ENCODE measurements at places on chromosomes 5 and 9.

- peak; percentile 73 for DNase-seq
Measured at GRCh38 chr9:81686614-81687520, 2.5 kb downstream of the TLE1 start.

DNA sequence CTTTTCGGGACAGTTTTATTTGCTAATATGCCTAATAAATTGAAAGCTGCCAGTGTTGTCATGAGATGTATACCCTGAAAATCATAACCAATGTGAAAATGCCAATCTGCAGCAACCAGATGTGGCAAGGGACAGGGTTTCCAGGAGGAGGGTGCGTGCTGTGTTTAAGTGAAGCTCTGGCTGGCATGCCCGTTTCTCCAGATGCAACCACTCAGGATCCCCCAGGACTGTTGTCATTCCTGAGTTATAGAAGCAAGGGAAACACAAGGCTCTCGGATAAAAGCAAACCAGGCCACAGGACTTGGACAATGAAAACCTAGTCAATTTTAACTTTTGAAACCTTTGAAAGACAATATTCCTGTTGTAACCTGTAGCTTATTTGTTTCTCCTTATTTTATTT lies 360.2 kb downstream of the SLIT3 start:
- no peak for DNase-seq

- DNase-seq = no peak
Measured at GRCh38 chr5:174733091-174733690, 8.8 kb downstream of the MSX2 start.

- no peak for DNase-seq
Measured at GRCh38 chr5:81286059-81286617, 15.2 kb upstream of the ZCCHC9 start.

DNA sequence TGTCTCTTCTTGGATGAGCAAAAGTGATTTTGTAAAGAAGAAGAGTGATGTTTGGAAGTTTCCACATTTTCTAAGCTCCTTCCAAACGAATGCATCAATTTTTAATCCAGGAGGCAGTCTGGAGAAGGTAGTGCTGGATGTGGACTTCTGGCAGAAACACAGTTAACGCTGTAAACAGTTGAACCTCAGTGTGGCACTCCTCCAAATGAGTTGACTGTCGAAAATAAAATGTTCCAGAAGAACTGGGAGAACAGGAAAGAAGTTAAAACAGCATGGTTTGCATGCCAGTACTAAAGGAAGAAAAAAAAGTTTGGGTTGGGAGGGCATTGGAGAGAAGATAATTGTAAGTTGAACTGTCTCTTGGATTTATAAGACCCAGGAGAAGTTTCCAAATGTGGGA lies 6.5 kb downstream of the ZNF462 start:
- no peak for DNase-seq

- DNase-seq = no peak
Measured at GRCh38 chr9:137306850-137307254, 4.8 kb upstream of the NRARP start.

DNA sequence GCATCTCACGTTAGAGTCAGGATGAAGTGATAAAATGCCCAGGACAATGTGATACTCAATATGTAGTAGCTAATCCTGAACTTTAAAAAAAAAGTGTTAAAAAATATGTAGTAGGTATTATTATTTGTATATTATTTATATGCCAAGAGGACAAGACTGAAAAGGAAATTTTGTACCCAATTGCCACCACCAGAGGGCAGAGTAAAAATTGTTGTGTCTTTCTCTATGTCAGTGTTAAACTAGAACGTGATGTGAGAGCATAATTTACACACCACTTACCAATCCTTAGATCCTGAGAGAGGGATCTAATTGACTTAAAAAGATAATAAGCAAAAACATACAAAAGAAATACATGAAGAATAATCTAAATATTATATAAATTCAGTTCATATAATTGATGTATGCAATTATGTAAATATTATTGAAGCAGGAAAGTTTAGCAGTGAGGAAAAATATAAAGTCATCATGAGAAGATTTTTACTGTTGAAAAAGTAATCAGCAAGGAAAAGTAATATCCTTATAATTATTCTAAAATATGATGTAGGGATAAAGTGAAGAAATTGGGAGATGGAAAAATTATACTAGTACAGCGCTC lies 288.9 kb downstream of the RAB3C start:
- DNase-seq = no peak

- no peak for DNase-seq
Measured at GRCh38 chr9:105127863-105128220, 116.6 kb upstream of the SLC44A1 start.

DNA sequence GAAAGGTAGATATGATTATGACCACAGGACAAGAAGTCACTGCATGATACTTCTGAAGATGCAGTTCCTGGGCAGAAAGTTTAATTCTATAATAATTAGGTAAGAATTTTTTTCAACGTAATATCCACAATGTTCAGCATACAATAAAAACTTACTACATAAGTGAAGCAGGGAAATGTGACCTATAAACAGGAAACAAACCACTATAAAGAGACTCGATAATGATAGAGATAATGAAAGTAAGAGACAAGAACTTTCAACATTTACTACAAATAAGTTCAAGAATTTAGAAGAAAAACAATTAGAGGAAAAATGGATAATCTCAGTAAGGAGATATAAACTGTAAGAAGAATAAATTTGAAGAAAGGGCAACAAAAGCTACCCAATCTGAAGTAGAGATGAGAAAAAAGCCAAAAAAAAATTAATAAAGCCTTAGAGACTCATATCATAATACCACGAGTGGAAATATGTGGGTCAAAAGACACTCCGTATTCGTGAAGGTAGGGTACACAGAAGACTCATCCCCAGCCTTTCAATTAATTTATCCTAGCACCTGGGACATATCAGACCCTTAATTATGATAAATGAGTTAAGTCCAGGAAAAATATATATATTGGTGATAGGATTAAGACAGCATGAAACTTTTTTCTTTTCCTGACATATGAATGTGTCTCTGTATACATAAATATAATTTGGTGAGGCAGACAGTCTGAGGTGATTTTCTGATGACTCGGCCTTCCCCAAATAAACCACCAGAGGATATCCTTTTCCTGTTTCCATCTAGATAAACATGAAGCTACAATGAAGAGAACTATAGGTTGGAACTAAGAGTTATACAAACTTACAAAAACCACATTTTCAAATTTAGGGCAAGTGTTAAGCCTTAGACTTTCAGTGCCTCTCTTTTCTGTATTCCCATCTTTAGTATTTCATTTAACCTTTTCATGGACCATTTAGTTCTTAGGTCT lies 120.4 kb downstream of the RAPGEF6 start:
- DNase-seq = no peak

DNA sequence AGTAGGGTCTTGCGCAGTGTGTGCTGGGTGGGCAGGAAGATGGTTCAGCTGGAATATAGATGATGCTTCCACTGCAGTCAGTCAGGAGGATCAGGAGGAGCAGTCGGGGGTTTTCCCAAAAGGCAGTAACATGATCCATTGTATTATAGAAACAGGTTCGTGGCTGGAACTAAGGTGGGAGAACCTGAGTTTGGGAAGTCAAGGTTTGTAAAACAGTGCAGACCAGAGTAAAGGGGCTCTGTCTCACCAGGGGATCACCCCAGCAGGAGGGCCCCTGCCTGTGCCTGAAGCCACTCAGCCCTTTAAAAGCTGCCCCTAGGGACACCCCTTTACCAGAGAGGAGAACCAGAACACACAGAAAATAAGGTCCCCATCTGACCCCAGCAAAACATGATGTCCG lies 213.4 kb downstream of the AUH start:
- no peak for DNase-seq

- no peak for DNase-seq
Measured at GRCh38 chr5:135547590-135548254, 12.0 kb upstream of the NEUROG1 start.

DNA sequence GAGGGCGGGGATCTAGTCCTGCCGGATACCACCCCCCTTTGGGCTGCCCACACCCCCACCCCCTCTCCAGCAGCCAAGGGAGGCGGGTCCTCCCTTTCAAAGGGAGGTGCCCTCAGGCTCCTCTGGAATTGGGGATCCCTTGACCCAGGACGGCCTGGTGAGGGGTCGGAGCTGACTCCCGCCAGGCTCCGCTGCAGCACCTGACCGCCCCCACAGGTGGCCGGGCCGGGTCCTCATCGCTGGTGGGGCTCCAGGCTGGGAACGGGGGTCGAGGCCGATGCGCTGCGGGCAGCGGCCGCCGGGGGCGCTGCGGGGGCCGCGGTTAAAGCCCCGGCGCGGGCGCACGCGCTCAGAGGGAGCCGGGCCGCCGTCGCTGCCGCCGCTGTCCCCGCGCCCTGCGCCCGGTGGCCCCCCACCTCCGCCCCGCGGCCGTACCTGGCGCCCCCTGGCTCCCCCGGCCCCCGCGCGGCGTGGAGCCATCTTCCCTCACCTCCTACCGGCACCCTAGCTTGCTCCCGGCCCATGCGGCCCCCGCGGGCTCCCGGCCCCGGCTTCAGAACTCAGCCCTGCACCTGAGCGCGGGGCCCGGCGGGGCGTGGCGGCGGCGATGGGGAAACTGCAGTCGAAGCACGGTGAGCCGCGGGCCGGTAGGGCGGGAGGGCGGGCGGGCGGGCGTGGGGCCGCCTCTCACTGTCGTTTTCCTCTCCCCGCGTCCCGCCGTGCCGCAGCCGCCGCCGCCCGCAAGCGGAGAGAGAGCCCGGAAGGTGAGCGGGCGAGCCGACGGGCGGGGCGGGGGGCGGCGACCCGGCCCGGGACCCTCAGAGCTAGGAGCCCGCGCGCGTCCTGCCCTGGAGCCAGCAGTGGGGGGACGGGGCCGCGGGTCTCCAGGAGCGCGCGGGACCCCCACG lies at the start of gene NKD2:
TSS of gene NKD2 (plus strand) at position 352 of the 908 bp plus-strand sequence. CDS start at position 608, 256 bp downstream.
- DNase-seq = no peak

DNA sequence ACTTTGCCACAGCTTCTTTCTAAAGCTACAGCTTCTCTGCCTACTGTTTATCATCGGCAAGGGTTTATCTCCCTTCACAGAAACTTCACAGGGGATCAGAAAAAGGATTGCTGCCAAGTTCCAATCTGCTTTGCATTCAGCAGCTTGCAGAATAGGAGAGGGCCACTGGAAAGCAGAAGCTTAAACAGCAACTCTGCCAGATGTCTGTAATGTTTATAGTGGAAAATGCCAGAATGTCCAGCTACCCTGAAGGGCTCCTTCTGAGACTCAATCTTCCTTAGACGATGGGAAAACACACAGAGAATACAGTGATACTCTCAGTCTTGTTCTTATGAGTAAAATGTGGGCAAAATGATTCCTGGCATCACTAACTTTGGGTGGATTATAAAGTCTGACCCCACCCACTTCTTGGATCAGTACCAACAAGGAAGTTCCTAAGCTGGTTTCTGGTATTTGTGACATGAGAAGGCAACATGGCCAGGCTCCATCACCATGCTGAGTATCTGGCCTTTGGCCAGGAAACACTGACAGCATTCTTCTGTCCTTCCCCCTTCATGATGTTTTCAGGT lies 19.0 kb downstream of the STOM start:
- no peak for DNase-seq

DNA sequence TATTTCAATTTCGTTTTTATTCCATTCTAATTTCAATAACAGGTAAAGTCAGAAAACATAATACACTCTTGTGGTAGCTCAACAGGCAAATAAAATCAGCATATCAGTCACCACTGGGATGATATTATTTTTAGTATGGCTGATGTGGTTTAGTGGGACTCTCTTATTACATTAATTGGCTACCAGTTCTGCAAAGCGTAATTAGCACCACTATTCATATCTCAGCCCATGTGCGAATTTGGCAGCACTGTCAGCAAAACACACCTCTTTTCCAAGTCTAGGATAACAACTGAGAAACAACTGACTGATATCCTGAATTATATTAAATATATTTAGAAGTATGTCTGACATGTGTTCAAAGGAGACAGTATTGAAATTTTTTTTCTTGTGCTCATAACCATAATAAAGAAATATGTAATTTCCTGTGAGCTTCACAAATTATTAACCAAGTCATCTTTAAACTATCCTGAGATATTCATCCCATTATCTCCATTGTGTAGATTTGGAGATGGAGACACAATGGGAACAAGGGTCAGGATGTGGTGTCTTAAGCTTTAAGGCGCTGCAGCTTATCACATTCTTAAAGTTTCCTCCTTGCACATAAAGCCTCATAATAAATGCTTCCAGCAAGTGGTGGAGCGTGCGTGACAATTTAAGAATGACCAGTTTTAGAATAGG lies 212.4 kb downstream of the TLE1 start:
- no peak for DNase-seq

GRCh38 chr5:134540747-134541733 lies 15.6 kb downstream of the JADE2 start:
- no peak for DNase-seq

DNA sequence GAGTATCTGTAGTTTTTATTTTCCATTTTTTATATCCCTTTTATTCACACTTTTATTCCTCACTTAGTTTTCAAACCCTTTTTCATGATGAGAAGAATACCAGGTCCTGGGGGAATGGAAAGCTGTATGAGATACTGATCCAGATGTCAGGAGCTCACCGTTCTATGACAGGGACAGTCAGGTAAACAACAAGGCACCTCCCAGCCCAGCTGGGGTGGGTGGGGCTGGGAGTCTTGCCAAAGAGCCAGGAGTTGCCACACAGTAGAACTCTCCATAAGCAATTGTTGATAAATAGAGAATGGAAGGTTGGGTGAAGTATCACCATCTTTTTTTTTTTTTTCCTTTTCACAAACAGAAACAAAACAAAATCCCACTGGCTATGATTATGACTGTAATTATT lies 225.8 kb downstream of the NSG2 start:
- DNase-seq = no peak

- no peak for DNase-seq
Measured at GRCh38 chr9:73038089-73038509, 85.2 kb upstream of the ALDH1A1 start.

- DNase-seq = no peak
Measured at GRCh38 chr9:112408819-112409218, 28.9 kb downstream of the HSDL2 start.

- DNase-seq = no peak
Measured at GRCh38 chr9:136943291-136944211, 987 bp downstream of the FBXW5 start.

DNA sequence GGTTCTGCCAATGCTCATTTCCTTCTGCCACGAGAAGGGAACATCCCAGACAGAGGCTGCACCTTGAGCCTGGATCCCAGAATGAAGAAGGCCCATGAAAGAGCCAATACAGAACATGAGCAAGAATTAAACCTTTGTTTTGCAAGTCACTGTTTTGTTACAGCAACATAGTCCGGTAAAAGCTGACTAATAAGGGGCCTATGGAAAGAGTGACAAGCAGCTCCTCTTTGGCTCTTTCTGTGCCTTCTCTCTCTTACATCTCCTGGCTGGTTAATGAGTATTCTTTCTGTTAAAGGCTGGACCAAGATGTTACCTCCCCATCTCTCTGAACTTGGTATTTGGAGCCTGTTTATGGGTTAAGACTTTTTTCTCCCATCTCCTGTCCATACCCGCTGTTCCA lies 10.8 kb downstream of the GFRA3 start:
- no peak for DNase-seq

All from NT2/D1 (cell line).